Activated CD4-positive, alpha-beta T cell treated with anti-CD3 and anti-CD28 coated beads, Interleukin-2, amount 10 ng/mL, durations not matched to agents 24 days and 14 days (primary cell): ENCODE measurements at places on chromosomes 7 and 10. TPM values are rescaled to one million over a fixed set of nuclear protein-coding genes. Genes with fewer than 3 reads are reported as not detected.
A peak's percentile ranks its signal among the peaks of the same experiment; 100 is the strongest.

CLCN1 gene
- not detected in 2 replicates for total RNA-seq

GUSB gene
- 52.2 and 54.7 TPM in 2 replicates for total RNA-seq

GRCh38 chr10:21292763-21293517 is 232.5 kb downstream of the SKIDA1 start:
- H3K27me3 ChIP-seq: peaks cover 23% of the 10 kb centered on the region
- H3K27ac ChIP-seq: no peak overlapping the region
- H3K4me1 ChIP-seq: no peaks in the 10 kb centered on the region
- no peaks in the 10 kb centered on the region for H3K36me3 ChIP-seq

EPO gene
- total RNA-seq: 0.40 TPM in 1 of 2 replicates, not detected in the other

SERPINE1 gene
- total RNA-seq: 0.33 and 0.45 TPM in 2 replicates

DNA sequence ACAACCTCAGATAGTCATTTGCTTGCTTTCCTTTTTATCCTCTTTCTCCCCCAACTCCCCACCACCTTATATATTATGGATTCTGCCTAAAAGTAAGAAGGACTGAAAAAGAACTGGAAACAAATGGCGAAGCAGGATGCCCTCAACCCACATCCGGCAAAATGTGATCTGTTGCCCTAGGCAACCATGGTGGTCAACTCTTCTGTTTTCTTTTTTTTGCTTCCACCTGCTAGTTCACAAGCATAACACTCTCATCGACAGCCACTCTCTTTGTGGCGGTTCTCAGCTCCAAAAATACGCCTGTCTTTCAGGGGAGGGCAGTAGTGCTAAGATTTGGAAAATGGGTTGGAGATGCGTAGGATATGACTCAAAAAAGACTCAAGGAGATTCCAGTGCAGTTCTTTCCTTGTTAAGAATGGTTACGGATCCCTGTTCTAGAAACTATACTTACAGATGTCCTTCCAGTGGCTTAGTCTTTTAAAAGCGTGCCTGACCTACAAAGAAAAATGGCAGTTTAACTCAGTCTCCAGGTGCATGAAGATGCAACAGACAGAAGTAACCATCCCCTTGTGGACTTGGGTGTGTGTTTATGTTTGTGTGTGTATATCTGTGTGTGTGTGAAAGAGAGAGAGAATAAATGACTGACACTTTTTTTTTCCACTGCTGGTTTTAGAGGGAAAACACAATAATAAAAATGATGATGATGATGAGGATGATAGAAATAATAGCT is 10.7 kb downstream of the APBB1IP start:
- DNase-seq: peak; percentile 95
- peak overlapping the region; percentile 80 for H3K4me3 ChIP-seq
- peaks cover 63% of the 10 kb centered on the region for H3K36me3 ChIP-seq
- H3K4me1 ChIP-seq: peaks cover 73% of the 10 kb centered on the region
- no peaks in the 10 kb centered on the region for H3K27me3 ChIP-seq

DNA sequence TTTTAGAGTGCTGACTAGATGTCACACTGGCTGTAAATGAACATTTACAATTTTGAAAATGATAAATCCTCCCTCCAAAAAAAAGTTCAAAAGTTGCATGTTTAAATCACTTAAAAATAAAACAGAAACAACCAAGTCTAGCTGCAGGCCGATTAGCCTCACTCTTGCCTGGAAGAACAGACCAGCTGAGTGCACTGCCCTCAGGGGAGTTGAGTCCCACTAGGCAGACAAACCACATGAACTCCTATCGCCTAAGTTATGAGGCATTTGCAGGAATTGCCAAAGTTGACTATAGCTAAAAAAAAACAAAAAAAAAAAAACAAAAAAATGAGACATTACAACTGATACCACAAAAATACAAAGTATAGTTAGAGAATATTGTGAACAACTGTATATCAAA is 510.0 kb downstream of the ANKRD7 start:
- no peak overlapping the region for H3K27ac ChIP-seq
- DNase-seq: no peak
- H3K4me3 ChIP-seq: no peak overlapping the region
- H3K4me1 ChIP-seq: no peaks in the 10 kb centered on the region
- no peaks in the 10 kb centered on the region for H3K27me3 ChIP-seq
